Prostate gland (tissue), 2 donors: ENCODE measurements at places on chromosomes 5 and 9.

GRCh38 chr5:173242675-173243121 lies 7.7 kb upstream of the NKX2-5 start:
- DNase-seq: no peak

DNA sequence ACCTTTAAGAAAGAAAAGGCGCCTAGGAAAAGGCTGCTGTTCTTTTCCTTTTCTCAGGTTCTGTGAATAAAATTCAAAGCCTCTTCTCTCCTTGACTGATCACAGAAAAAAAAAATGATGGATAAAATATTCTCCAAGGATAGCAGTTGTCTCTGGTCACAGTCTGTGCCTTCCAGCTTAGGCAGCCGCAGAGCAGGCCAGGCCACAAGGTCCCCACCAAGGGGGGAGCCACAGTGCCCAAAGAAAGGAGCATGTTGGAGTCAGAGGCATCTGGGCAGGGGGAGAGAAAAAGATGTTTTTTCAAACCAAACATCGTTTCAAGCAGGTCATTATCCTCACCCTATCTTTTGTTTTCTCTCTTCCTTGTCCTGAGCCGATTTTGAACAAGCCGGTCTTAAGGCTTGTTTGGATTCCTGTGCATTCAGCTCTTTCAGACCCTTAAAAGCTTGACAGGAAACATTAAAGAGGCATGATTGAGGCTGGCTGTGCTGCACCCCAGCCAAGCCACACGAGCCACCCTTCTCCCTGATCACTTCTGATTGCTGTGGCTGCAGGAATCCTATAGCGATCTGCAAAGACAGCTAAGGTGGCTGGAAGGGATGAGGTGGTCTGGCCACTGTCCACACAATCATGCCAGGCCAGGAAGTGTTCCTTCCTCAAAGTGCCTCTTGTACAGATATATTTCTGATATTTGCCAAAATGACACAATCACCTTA lies 284.6 kb upstream of the TLE4 start:
- DNase-seq: no peak

- DNase-seq: no peak
Measured at GRCh38 chr5:1913578-1913977, 30.9 kb upstream of the IRX4 start.

GRCh38 chr9:87216897-87217455 lies 269.7 kb upstream of the GAS1 start:
- no peak for DNase-seq

DNA sequence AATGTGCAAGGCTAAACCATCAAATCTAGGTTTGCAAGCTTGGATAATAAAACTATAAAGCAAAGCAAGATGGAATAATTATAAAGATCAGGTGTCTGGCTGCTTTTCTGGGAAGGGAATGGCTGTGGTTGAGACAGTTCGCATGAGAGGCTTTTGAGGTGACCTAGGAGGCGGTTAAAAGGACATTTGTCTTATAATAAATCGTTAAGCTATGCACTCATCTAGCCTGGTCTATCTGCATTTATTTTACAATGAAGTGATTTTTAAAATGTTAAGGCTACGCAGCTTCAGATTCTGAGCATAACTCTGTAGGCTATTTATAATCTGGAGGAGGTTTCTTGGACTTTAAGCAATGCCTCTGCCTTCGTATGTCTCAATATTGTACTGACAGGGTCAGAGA lies 29.4 kb upstream of the MAN2A1 start:
- no peak for DNase-seq

GRCh38 chr9:87270221-87270847 lies 227.3 kb upstream of the DAPK1 start:
- DNase-seq: no peak

- DNase-seq: no peak
Measured at GRCh38 chr5:167208911-167209310, 1082.5 kb upstream of the WWC1 start.

DNA sequence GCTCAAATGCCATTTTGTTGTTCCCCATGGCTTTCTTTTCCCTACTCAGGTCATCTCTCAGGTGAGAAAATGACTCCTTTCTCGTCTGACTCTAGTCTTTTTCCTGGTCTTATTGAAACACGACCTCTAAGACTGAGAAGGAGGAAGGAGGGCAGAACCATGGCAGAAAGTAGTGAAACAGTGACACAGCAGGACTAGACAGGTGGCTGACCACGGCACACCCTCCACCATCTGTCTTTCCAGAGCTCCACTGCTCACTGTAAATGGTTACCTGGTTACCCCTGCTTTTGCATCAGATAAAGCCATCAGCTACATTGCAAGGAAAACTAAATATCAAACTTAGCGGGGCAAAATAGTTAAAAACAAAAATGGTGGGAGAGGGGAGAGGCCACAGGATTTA lies 30.9 kb downstream of the NR4A3 start:
- no peak for DNase-seq

DNA sequence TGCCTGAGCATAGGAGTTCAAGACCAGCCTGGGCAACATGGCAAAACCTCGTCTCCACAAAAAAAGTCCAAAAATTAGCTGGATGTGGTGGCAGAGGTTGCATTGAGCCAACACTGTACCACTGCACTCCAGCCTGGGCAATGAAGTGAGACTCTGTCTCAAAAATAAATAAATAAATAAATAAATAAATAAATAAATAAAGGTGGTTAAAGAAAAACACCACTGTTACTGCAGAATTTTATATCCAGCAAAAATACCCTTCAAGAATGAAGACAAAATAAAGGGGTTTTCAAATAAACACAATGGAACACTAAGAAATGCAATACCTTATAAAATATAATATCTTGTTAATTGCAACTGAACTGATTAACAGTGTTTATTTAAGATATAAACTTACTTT lies 150.2 kb upstream of the TBCA start:
- no peak for DNase-seq
